Substantia nigra (tissue), 51 donors: ENCODE measurements at places on chromosomes 5 and 9.

GRCh38 chr9:100352201-100352726 is 478 bp downstream of the TEX10 start:
- peak; percentile 59 for DNase-seq

- no peak for DNase-seq
These were observed 10.7 kb downstream of the NANS start for GRCh38 chr9:98067184-98067583.

- DNase-seq = no peak
These were observed 73.6 kb upstream of the STARD4 start for GRCh38 chr5:111585946-111586345.

DNA sequence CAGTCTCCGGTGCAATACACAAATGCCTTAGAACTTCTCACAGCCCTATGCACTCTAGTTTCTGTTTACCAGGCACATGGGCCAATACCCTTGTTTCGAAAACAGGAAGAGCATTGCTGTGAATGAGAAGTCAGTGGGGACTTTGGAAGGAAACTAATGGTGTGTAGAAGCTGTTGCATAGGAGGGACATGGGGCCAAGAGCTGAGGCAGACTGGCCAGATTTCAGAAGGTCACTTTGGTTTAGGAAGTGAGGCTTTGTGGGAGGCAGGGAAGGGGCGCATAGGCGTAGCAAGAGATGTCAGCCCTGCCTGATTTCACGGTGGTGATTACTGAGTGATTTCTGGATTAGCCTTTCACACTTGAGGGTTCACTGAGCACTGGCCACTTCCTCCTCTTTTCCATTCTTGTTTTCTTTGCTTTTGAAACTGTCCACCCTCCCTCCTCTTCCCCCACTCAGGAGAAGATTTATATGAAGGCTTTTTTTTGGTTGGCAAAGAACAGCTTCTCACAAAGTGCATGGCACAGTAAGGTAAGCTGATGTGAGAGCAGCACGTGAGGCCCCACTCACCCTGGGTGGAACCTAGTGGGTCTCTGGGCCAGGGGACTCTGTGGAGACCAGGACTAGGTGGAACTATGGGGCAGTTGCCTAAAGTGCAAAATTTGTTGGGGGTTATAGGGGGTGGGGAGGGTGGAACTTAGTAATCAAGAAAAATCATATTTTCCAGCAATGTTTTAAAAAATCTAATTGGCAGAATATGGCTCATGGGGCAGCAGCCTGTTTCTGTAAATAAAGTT is 6.1 kb upstream of the TMEM252 start:
- DNase-seq = no peak

GRCh38 chr5:3043600-3043999 is 292.1 kb upstream of the IRX2 start:
- no peak for DNase-seq

DNA sequence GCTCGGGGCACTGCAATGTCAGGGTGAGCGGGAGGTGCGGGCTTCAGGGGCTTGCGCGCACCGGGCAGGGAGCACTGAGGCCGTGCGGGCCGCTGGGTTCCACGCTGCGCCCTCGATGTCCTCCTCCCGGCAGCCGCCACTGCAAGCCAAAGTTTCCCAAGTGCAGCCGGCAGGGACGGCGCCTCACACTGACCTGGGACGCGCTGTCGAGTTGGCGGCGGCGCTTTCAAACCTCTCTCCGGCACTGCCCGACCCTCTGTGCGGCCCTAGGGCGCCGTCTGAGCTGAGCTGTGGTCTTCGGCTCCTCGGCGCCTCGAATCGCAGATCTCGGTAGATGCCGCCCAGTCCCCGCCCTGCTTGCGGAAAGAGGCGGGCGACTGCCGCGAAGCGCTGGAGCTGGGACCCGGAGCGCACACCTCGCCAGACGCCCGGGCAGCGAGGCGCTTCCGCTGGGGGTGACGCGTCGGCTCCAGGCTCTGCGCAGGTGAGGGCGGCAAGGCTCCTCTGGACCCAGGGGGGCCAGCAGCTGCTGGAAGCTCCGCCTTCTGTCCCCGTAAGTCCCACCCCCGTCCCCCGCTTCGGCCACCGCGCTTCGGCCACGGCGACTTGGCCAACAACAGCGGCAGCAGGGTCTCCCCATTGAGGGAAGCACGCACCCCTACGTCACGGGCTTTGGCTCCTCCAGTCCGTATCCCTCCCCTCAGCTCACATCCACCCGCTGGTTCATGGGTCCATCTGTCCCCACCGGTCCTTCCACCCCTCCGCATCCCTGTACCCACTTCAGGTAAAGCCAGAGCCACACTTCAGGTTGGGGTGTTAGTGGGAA is at the start of gene ANKRD34B:
Gene ANKRD34B (minus strand): TSS at position 320 of the 826 bp plus-strand sequence. CDS start 10,261 bp downstream, outside the sequence.
- DNase-seq = no peak

DNA sequence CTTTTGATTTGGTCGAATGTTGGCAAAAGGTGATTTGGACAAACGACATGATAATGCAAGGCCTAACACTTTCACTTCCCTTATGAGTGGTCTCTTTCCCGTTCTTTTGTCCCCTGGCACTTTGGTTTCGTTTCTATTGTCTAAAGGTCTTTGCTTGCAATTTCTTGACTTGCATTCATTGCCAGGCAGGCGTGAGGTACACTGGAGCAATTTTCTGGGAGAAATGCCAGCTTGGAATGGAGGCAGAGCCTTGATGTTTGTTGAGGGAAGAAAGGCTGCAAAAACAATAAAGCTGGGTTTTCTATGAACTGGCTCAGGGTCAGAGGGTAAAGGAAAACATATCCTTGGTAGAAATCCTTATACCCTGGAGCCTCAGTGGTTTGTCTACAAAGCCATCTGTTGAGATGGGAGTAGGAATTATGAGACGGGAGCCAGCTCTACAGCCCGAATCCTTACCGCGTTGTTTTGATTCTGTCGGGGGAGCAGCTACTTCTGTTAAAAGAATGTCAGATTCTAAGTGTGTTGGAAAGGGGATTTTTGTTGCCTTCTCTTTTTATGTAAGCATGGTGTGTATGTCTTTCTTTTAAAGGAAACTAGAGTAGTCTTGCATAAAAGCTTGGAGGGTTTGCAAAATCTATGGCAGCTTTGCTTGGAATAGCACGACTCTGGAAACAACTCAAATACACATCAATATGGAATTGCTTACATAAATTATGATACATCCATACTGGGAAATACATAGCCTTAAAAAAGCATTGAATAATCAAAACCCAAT is 158.9 kb downstream of the RMI1 start:
- DNase-seq = peak; percentile 60

DNA sequence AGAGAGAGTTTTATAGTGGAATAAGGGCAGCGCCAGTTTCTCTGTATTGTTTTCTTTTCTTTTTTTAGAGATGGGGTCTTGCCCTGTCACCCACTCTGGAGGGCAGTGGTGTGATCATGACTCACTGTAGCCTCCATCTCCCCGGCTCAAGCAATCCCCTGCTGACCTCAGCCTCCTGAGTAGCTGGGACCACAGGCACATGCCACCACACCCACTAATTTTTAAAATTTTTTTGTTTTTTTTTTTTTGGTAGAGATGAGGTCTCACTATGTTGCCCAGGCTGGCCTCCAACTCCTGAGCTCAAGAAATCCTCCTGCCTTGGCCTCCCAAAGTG is 119.0 kb downstream of the PIK3R1 start:
- no peak for DNase-seq

DNA sequence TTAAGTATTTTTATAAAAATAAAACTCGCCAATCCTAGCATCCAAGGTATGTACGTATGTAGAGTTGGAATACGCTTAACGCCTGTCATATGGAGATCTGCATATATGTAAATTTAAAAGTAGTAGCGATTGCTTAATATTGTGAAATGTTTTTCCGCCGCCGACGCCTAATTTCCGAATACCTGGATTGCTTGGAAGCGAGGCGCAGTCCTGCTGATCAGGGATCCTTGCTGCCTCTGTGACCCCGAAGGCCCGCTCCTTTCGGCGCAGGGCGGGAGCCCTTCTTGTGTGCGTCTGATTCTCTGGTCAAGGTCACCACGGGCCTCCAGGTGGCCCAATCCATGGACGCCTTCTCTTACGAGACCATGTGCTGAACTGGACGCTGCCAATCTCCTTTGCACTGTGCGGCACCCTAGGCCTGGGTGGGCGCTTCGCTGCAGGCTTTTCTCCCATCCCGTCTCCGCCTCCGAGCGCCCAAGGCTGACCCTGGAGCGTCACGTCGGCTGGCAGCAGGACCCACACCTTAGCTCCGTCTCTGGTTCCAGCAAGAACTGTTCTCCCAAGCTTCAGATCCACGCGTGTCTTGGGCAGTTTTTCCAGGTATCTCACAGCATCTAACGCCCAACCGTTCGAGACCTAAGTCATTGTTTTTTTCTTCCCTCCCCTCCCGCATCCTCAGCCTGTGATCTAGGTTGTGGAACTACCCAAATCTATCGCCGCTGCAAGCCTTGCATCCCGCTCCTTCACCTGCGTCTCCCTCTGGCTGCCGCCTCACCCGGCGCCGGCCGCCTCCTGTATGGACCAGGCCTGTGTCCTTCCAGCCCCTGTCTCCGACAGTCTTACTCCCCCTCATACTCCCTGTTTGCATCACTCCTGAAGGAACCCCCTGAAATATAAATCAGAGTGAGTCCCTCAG is 3.6 kb upstream of the TRIM41 start:
- DNase-seq = no peak

DNA sequence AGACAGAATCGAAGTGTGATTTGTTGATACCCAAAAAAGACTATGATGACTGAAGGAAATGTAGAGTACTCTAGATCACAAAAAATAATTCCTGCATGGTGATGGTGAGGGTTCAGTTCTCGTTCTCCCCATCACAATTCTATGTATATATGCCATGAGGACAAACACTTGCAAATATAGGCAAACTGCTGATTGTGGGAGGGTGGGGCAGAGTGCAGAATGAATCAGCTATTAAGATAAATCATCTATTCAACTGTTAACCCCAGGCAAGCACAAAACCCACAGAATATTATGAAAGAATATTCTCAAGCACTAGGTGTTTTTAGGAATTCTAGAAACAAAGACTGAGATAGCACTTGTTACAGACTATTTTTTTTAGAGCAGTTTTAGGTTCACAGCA is 13.9 kb upstream of the UBLCP1 start:
- DNase-seq = no peak

DNA sequence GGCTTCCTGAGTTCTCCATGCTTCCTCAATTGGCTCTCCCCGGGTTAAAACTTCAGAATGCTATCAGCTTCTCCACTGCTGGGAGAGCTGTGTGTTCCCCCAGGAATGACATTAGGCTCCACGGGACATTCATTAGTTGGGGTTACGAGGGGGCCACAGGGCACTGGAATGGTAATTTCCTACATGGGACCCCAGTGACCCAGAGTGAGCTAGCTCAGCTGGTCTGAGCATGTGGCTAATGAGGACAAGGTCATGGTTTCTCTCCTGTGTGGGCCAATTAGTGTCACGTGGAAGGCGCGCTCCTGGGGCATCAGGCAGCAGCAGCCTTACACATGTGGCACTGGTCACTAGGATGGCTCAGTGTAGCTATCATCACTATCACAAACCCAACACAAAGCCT is 21.0 kb downstream of the LSM11 start:
- DNase-seq = no peak

DNA sequence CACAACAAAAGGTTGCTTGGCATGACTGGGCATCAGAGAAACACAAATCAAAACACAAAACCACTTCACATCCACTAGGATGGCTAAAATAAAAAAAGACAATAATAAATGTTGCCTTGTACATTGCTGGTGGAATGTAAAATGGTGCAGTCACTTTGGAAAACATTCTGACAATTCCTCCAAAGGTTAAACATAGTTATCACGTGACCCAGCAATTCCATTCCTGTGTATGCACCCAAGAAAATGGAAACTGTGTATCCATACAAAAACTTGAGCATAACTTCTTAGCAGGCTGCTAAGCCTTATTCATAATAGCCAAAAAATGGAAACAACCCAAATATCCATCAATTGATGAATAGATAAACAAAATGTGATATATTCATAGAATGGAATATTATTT is 10.2 kb upstream of the SLC46A2 start:
- no peak for DNase-seq

DNA sequence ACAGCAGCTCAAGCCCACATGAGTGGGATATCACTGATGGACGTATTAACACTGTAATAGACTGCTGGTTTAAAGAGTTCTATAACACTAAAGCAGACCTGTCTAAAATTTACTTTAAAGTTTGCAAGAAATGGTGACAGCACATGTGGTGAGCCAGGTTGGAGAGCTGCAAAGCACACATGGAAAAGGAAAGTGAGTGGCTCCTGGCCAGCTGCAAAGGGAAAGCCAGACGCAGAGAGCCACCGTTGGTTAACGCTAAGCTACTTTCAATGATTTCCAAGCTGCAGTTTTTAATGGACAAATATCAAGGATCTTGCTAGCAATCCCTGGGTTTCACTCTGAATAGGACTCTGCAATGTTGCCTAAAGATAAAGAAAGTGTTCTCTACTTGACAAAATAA is 89.9 kb downstream of the CTNND2 start:
- DNase-seq = no peak

DNA sequence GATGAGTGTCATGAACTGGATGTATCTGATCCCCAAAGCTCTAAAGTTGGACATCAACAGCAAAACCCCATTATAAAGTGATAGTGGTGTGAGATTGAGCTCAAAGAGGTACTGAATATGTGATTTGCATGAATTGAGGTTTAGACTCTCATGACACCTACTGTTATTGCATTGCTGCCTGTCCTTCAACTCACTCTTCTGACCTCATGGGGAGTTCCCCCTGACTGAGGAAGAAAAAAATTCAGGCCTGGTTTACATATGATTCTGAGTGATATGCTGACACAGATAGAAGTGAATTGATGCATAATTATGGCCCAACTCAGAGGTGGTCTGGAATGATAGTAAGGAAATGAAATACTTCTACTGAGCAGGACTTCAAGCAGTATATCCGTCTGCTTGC is 76.2 kb upstream of the CHD1 start:
- no peak for DNase-seq

- no peak for DNase-seq
These were observed 22.7 kb downstream of the CCNH start for GRCh38 chr5:87390075-87390474.

DNA sequence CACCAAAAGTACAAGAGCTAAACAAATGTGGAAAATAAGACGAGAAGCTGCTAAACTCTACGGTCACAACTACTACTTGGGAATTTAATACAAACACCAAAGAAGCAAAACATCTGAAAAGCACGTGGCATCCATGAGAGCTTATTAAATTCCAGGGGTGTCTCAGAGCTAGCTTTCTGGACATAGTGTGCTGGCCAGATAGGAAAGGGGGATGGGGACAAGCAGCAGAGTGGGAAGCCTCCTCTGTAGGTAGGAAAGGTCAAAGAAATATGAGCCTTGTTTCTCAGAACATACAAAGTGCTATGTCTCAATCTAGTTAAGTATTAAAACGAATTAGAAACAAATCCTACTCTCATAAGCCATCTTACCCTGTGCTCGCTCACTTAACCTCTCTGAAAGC is 51.3 kb upstream of the GOLPH3 start:
- no peak for DNase-seq

DNA sequence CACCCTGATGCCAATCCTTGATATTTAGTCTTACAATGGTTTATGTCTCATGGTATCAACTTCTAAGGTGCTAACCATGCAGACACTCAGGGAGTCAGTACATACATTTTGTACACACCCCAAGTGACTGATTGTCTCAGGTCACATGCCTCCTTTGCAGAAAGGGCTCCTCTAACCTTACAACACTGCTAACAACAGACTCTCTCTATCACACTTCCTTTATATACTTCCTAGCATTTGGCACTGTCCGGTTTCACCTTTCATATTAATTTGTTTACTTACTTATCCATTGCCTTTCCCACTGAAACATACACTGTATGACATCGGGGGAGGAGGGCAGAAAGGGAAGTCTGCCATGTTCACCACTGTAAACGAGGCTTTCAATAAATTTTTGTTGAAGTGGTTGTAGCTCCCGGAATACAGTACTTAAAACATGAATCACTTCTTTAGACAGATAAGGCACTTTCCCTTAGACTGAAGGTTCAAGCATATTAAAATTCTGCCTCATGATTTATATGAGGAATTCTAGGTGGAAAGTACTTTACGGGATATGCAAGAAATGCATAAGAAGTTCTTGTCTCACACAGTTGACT is 20.6 kb downstream of the EMB start:
- no peak for DNase-seq
